ENCODE measurements at places on chromosomes 16 and 17.

GRCh38 chr16:1381612-1382406 lies 30.1 kb downstream of the GNPTG start:
- DNase-seq = no peak

- DNase-seq = peak; percentile 87
Observed at GRCh38 chr17:49556223-49556943, 19.3 kb upstream of the NXPH3 start.

- no peak for DNase-seq
Observed at GRCh38 chr17:10041287-10041612, 136.2 kb upstream of the RCVRN start.

DNA sequence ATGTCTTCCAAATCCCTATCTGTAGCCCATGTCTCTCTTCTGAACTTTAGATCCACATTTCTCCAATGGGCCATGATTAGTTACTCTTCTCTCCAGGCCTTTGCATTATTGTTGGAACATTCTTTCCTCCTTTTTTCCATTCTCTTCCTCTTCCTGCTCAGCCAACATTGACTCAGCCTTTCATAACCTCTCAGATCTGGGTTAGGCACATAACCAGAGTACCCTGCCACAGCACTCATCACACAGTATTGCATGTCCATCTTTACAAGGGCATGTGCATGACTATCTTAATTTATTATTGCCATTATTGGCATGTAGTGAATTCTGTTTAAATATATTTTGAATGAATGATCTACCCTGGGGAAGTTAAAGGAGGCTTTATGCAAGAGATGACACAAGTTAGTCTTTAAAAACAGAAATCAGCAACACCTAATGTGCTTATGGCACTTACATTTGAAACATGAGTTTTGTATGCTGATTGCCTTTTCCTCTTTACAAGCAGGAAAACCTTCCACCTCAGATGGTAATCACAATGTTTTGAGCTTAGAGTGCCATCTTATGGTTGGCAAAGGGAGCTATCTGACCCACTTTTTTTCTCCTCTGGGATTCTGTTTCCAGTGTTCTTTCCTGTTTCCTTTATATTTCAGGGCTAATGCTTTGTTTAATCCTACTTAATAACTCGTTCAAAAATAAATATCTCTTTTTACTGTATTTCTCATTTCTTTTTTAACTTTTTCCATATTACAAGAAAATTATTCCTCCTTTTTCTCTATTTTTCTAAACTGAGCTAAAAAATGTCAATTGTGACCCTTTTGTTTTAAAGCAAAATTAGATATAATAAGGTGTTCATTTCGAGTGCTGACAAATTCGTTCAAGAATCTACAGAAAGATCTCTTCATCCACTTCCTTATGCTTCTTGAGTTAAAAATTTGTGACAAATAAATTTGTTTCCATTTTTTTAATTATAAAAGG lies 151.0 kb upstream of the RBL2 start:
- DNase-seq = no peak

DNA sequence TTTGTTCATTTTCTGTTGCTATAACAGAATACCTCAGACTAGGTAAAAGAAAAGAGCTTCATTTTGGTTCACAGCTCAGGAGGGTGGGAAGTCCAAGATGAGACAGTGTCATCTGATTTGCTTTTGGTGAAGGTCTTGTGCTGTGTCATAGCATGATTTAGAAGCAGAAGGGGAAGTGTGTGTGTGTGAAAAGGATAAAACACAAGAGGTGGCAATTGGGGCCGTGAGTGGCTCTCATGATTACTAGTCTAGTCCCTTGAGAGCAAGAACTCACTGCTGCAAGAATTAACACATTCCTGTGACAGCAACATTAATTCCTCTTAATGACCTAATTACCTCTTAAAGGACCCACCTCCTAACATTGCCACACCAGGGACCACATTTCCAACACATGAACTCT lies 8.3 kb downstream of the SLC35G3 start:
- no peak for DNase-seq

- DNase-seq = no peak
Observed at GRCh38 chr17:40436636-40437035, 6.6 kb upstream of the IGFBP4 start.

DNA sequence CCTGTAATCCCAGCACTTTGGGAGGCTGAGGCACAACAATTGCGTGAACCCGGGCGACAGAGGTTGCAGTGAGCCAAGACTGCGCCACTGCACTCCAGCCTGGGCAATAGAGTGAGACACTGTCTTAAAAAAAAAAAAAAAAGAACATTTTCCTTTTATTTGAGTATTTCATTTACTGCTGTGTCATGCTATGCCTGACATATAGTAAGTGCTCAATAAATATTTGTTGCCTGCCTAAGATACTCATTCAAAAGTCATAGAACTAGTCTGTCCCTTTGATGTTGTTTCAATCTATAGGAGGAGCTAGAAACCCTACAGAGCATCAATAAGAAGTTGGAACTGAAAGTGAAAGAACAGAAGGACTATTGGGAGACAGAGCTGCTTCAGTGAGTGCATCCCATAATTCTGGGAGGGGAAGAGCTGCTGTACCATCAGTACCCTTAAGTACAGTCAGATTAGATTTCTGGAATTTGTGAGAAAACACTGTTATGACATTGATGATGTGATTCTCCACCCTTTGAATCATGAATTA lies 20.0 kb downstream of the CALCOCO2 start:
- DNase-seq = no peak

- DNase-seq = no peak
Observed at GRCh38 chr16:81527477-81528178, 83.0 kb downstream of the CMIP start.

DNA sequence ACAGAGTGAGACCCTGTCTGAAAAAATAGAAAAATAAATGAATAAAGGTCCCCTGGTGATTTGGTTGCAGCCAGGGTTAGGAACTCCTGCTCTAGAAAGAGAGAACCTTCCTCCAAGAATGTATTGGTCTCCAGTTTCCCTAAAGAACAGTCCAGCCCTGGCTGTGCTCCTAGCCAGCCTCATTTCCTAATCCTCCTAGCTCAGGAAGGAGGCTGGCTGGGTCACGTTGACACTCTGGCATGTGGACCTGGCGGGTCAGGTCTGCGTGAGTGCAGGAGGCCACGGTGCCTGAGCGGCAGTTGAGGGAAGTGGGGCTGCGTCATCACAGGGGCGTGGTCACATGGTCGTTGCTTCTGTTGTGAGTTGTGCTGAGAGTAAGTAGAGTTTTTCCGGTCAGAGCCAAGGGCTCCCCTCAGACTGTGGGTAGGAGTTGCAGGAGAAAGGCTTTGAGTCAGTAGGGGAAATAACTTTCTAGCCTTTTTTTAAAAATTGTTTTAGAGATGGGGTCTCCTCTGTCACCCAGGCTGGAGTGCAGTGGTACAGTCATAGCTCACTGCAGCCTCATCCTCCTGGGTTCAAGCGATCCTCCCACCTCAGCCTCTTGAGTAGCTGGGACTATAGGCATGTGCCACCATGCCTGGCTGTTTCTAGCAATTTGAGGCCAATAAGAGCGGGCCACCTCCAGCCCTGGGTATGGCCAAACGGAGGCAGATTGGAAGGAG lies 194.0 kb upstream of the CIBAR2 start:
- peak; percentile 37 for DNase-seq

- no peak for DNase-seq
Observed at GRCh38 chr16:80993307-80993706, 13.4 kb downstream of the CMC2 start.

DNA sequence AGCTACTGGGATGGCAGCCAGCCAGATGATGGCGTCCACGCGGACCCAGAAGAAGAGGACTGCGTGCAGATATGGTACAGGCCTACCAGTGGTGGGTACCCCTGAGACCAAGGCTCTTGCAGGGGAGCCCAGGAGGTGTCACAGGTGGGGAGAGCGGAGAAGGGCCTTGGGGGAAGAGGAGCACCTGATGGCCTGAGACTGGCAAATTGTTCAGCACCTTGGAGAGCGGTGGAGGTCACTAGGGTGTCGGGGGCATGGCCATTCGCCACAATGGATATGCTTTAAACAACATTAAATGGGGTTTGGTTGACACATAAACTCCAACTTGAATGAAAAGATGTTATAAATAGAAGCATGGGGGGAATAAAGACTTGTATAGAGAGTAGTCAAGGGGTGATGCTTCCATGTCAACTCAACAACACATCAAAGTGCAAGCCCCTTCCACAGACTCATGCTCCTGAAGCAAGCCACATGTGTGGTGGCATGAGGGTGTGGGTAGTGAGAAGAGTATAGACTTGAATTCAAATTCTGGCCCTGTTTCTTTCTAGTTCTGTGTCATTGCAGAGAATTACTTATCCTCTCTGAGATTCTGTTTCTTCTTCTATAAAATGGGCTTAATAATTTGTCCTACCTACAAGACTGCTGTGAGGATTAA lies 22.2 kb downstream of the CLEC19A start:
- DNase-seq = no peak

- no peak for DNase-seq
Observed at GRCh38 chr17:19723964-19724363, 7.6 kb upstream of the SLC47A2 start.

DNA sequence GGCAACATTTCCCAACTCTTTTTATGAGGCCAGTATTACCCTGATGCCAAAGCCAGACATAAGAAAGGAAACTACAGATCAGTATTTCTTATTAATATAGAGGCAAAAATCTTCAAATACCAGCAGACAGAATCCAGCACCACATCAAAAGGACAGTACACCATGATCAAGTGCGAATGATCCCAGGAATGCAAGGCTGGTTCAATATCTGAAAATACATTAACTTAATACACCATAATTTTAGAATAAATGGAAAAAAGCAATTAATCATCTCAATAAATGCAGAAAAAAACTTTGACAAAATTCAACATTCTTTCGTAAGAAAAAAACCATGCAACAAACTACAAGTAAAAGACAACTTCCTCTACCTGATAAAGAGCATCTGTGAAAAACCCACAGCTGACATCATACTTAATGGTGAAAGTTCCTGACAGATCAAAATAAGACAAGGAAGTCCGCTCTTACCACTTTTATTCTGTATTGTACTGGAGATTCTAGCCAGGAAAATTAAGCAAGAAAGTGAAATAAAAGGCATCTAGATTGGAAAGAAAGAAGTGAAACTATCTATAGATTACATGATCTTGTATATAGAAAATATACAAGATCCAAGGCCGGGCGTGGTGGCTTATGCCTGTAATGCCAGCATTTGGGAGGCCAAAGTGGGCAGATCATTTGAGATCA lies 26.4 kb upstream of the MAPK3 start:
- no peak for DNase-seq

DNA sequence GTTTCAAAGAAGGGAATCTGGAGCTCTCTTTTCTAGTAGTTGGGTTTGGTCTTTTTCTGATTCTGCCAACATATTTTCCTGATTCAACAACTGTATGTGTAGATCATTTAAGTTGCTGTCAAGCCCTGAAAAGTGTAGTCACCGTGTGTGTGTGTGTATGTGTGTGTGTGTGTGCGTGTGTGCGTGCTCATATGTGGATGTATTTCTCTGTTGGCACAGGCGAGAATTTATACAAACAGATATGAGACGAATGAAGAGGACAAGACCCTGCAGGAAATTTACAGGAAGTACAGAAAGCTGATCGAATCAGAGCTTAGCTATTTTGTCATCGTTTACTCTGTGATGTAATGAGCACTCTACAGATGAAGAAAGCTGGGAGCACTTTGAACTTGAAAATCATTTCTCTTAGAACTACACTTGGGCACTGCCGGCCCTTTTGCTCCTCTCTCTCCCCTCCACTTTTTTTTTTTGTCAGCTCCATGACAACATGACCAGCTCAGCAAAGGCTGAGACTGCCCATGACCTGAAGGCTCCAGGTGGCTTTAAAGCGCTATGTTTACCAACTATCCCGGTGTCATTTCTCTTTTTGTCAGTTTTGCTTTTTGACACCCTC lies 11.2 kb downstream of the FBXO39 start:
- DNase-seq = no peak

DNA sequence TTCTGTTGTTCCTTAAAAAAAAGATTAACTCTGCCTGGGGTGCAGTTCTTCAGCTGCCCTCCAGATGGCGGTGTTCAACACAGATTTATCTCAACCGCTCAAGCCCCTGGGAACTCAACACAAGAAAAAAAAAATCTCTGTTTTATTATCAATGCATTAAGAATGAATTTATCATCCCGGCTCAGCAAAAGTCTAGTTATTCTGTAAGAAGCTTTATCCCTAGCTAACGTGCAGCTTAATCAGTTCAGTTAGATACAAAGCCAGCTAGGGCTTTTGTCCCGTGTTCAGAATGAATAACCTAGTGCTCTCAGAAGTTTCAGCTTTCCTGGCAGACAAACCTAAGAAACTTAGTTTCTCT lies 475.9 kb upstream of the CCL2 start:
- peak; percentile 15 for DNase-seq

Data from effector memory CD8-positive, alpha-beta T cell (primary cell).